Progenitor cell of endocrine pancreas (in vitro differentiated cells): ENCODE measurements at places on chromosomes 5 and 9. TPM values are rescaled to one million over a fixed set of nuclear protein-coding genes. Genes with fewer than 3 reads are reported as not detected.

The OR1N2 gene
- not detected in 2 replicates for total RNA-seq

The ZNF883 gene
- total RNA-seq: 14.1 and 16.5 TPM in 2 replicates

The APC gene
- total RNA-seq: 46.6 and 48.5 TPM in 2 replicates

The TIMD4 gene
- not detected in 2 replicates for total RNA-seq

- no peak for DNase-seq
Observed at GRCh38 chr9:38194870-38195269, 125.8 kb upstream of the SHB start.

GRCh38 chr9:92671323-92671722, 1.4 kb upstream of the IPPK start:
- DNase-seq: no peak

GRCh38 chr5:96172436-96172835, 210.8 kb upstream of the ELL2 start:
- DNase-seq: no peak

DNA sequence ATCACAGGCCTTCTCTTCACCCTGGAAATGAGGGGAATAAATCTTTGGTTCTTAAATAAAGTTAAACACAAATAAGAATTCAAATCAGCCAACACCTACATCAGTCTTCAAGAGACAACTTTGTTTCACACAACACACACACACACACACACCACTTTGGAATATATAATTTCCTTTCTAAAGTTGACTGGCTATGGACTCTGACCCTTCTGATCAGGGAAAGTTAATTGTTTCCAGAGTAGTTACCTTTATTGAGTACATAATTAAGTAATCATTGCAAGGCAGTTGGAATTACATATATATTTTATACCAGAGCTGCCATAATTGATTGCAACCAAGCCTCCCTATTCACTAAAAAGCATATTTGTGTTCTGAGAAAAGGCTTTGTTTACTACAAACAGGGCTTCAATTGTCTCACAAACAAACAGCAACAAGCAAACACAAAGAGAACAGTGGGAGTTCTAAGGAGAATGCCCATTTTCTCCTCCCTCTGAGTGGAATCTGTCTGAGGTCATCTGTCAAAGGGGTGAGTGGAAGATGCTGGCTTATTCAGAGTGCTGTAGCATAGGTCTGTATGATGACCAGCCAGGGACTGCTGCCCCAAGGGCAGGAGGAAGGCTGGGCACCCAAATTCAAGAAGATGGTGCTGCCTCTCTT, 136.6 kb downstream of the SEMA6A start:
- no peak for DNase-seq

- no peak for DNase-seq
Observed at GRCh38 chr9:98236901-98237487, 18.5 kb downstream of the TBC1D2 start.

- DNase-seq: no peak
Observed at GRCh38 chr5:11803436-11803835, 100.8 kb downstream of the CTNND2 start.

GRCh38 chr9:2729003-2729402, 11.7 kb downstream of the KCNV2 start:
- no peak for DNase-seq

DNA sequence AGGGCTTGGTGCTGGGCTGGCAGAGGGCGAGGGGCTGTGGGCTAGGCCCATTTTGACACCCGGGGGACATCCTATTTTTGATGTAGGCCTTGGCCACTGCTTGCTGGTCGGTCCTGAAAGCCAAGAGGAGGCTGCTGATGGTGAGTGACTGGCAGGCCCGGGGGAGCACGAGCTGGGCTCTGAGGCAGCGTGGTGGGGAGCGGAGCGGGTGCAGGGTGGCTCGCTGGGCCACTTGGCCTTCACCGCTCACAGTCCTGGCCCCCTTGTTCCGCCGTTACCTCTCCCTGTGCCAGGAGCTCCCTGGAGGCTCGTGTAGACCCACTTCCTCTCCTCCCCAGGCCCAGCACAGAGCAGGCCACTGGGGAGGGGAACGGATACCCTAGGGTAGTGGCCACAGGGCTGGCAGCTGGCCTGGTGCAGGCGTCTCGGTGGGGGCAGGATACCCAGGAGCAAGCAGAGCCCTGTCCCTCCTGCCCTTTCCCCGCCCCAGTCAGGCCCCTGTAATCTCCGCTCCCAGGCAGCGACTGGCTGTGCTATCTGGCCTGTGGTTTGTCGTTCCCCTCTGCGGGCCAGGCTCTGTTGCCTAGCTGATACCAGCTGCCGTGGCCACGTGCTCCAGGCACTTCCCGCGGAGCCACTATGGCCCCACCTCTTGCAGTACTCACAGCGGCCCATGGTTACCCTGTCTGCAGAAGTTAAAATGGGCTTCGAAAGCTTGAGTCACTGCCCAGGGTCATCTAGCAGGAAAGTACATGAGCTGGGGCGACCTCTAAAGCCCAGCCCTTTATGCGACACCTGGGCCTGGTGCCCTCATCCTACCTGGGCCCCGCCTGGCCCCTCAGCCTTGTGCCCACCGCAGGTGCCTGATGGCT, 11.7 kb upstream of the DOLPP1 start:
- DNase-seq: no peak

DNA sequence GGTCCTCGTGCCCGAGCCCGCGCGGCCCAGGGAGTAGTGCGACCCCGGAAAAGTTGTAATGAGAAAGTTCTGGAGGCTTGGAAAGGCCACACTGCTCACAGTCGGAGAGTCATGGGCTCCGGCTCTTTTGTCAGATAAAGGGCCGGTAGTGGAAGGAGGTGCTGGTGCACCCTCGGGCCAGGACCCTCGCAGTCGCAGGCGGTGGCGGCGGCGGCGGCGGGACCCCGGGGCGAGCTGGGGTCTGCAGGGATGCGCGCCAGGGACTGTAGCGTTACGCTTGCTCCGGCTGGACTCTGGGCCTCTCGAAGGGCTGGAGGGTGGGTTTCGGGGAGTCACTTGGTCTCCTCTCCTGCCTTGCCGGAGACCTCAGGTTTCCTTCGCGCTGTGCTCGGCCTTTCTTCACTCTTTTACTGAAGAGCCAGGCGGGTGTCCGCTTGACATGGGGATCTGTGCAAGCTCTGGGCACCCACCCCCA, 1.5 kb downstream of the RORB start:
- no peak for DNase-seq

DNA sequence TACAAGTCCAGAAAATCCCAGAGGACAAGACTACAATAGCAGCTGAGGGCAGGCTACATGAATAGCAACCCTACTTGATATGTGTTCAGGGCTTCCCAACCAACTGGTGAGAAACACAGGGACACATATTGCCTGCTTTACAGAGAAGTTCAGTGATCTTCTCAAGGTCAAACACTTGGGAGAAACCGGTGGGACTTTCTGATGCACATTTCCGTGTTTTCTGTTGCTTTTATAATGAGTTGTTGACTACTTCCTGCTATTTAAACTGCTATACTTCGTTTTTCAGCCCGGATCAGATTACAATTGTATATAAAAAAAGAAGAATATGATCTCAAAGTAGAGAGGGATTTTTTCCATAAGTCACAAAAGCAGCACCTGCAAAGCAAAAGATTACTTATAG, 175.1 kb downstream of the SNX18 start:
- DNase-seq: no peak

DNA sequence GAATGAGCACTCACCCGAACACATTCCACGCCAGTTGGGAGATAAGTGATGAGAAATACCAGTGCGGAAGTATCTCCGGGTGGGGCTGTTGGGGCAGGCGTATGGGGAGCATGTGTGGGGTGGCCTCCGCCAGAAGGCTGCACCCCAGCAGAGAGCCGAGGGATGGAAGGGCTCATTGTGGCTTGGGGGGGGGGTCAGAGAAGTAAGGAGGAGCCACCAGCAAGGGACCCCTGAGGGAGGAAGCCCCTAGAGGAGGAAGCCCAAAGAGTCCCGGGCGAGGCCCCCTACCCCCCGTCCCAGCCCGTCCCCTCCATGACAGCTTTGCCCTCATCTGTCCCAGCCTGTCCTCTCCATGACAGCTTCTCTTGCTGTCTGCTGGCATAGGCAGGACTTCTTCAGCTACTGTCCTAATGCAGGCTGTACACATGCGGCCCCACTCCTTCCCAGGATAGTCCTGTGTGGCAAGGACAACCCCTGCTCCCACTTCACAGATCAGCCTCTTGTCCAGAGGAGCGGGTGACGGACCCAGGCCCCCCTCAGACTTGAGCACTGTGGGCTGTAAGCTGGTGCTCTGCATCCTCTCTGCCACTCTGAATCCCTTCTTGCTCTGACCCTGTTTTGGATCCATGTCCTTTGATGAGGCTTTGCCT, 239.6 kb downstream of the CACNA1B start:
- DNase-seq: no peak

DNA sequence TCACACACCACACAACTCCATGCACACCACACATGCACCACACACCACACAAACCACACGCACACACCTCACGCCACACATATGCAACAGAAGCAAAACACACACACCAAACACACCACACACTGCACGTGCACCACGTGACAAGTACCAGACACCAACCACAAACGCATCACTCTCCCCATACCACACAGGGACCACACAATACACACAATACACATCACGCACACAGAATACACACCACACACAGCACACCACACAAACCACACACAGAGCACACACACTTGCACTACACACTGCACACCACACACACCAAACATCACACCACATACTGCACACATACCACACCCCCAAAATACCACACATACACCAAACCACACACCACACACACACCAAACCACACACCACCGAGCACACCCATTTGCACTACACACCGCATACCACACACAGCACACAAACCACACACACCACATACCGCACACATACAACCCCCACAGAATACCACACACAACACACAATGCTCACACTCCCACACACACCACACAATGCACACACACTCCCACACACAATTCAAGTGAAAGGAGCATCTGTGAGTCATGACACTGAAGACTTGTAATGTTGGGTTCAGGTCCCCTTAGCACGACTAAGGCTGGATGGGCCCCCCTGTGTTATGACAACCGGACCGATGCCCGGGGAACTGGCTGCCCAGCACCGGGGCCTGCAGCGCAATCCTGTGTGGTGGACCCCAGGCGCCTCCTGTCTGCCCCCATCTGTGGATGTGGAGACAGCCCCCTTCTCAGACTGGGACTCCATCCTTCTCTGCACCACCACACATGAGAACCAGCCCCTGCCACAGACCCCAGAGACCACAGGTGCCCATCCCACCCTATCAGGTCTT, 6.0 kb upstream of the ZDHHC11 start:
- no peak for DNase-seq

DNA sequence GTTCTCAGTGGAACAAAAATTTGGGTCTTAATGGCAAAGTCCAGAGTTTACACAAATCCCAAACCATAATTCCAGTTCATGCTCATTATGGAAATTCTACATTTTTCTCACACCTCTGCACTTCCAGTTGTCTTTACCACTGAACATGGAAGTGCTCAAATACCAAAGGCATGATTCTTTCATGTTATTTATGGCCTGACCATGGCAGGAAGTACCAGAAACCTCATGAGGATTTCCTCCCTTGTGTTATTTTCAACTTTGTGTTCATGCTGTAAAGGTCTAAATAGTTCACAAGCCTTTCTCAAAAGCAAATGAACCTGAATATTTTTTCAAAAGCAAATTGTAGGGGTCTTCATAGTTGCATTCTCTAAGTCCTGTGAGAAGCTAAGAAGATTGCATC, 82.0 kb upstream of the ITGA1 start:
- no peak for DNase-seq

DNA sequence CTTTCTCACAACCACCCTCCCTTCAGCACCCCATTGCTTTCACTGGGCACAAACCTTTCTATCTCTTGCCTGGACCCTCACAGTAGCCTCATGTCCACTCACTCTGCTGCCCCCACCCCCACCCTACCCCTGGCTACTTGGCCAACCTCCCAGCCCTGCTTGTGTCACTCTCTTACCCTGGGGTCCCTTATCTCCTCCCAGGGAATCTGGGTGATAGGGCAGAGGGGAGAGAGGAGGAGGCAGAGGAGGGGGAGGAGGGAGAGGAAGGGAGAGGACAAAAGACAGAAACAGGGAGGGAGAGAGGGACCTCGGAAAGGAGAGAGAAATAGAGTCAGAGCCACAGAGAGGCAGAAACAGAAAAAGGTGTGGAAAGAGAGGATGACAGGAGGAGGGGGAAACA, 25.0 kb upstream of the KIF12 start:
- DNase-seq: no peak

- no peak for DNase-seq
Observed at GRCh38 chr5:62343428-62343827, 37.4 kb downstream of the KIF2A start.

DNA sequence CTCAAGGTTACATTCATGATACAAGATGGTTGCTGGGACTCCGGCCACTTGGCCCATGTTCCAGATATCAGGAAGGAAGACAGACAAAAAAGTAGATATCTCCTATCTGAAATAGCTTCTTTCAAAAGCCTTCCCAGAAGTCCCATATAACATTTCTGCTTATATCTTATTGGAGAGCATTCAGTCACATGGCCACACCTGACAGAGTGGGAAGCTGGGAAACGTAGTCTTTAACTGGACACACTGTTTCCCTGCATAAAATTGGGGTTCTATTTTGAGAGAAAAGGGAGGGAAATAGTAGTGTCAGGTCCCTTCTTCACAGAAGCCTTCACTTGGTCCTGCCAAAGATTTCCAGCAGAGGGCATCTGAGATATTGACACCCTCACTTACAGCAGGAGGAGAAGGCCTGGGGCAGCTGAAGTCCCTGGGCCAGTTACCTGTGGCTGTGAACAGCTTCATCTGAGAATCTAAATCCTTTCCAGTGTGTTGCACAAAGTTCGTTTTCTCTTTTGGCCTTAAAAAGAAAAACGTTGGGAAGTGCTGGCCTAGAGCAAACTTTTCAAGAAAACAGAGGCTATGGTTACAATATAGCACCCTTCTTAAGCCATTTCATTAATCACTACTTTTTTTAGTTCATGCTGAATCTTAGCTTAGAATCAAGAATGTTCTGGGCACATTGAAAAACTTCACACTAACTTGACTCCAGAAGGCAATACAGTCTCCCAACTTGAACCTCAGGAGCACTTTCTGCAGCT, 33.5 kb downstream of the SPEF2 start:
- DNase-seq: no peak

- DNase-seq: no peak
Observed at GRCh38 chr5:76225336-76225735, 142.2 kb downstream of the SV2C start.

GRCh38 chr9:85427772-85428171, 314.0 kb downstream of the AGTPBP1 start:
- DNase-seq: no peak

GRCh38 chr5:128477944-128478343, 60.1 kb downstream of the FBN2 start:
- DNase-seq: no peak

- no peak for DNase-seq
Observed at GRCh38 chr9:2916382-2916985, 72.6 kb upstream of the PUM3 start.

GRCh38 chr9:86772635-86772993, 174.7 kb downstream of the GAS1 start:
- no peak for DNase-seq

- DNase-seq: no peak
Observed at GRCh38 chr9:115146581-115147021, 28.6 kb upstream of the TNC start.
